ENCODE measurements at places on chromosomes 2 and 18.

GRCh38 chr2:182359027-182359989 lies 67.5 kb downstream of the PDE1A start:
- no peaks in the 10 kb centered on the region for H3K36me3 ChIP-seq
- no peaks in the 10 kb centered on the region for H3K4me1 ChIP-seq
- H3K4me3 ChIP-seq: no peak overlapping the region
- H3K27me3 ChIP-seq: no peaks in the 10 kb centered on the region
- no peak overlapping the region for H3K27ac ChIP-seq

GRCh38 chr2:238854246-238854645 lies 6.4 kb downstream of the TWIST2 start:
- H3K4me1 ChIP-seq: no peaks in the 10 kb centered on the region
- DNase-seq: no peak
- peaks cover 21% of the 10 kb centered on the region for H3K27me3 ChIP-seq
- no peak overlapping the region for H3K4me3 ChIP-seq

DNA sequence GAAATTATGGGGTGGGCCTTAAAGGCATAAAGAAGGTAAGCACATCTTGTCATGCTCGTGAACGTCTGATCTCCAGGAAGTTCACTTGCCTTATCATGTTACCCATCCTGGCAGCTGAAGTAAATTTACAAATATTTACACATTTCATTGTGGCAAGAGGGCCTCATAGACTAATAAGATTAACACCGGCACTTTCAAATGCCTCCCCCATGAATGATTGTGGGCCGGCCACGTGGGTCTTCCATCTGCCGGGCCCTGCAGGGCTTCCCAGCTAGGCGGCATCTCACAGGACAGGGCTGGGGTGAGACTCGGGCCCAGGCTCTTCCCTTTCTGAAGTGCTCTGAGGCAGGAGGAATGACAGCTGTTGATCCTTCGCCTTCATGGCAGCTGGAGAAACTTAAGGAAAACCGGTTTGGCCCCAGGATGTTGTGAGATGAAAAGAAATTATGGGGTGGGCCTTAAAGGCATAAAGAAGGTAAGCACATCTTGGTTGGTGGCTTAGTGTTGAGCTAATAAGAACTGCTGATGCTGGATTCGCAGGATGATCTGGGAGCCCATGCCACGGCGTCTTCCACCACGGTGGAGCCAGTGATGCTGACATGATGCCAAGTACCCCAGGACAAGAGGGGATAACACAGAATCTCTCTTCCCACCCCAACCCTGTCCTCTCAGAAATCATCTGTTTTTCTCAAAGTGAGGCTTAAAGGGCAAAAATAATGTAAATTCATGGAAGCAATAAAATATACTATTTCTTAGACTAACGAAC lies 176.3 kb downstream of the SEPTIN10 start:
- peaks cover 4% of the 10 kb centered on the region for H3K4me1 ChIP-seq
- H3K27me3 ChIP-seq: no peaks in the 10 kb centered on the region
- DNase-seq: no peak
- H3K27ac ChIP-seq: no peak overlapping the region

DNA sequence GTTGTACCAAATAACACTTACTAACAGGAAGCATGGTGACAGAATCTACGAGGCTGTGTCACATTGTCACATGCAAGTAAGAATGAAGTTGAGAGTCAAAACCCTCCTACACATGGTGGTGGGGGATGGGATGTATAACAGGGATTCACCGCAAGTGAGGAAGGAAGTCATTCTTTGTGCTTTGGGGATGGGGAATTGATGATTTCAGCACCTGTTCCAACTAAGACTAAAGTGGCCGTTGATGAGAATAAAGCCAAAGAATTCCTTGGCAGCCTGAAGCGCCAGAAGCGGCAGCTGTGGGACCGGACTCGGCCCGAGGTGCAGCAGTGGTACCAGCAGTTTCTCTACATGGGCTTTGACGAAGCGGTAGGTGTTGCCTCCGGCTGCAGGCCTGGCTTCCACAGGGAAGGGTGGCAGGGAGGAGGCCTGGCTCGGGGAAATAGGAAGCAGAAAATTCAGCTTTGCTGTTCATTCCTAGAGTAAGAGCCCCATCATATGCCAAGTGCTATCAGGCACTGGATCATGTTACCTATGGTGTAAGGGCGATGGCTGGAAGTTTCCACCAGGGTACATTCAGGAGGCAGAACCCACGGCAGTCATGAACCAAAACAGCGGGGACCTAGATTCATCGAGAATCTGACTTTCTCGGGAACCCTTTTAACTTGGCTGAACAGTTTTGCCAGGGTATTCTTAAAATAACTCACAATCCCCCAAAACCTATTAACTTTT lies 120.3 kb downstream of the UXS1 start:
- no peaks in the 10 kb centered on the region for H3K4me1 ChIP-seq
- no peaks in the 10 kb centered on the region for H3K27me3 ChIP-seq
- no peak for DNase-seq
- no peak overlapping the region for H3K27ac ChIP-seq
- no peak overlapping the region for H3K4me3 ChIP-seq
- no peaks in the 10 kb centered on the region for H3K36me3 ChIP-seq

GRCh38 chr2:6082625-6083018 lies 390.4 kb downstream of the SOX11 start:
- H3K4me1 ChIP-seq: peaks cover 38% of the 10 kb centered on the region
- no peak overlapping the region for H3K27ac ChIP-seq
- no peaks in the 10 kb centered on the region for H3K36me3 ChIP-seq
- no peak overlapping the region for H3K4me3 ChIP-seq
